ENCODE measurements at places on chromosomes 12 and 14.

DNA sequence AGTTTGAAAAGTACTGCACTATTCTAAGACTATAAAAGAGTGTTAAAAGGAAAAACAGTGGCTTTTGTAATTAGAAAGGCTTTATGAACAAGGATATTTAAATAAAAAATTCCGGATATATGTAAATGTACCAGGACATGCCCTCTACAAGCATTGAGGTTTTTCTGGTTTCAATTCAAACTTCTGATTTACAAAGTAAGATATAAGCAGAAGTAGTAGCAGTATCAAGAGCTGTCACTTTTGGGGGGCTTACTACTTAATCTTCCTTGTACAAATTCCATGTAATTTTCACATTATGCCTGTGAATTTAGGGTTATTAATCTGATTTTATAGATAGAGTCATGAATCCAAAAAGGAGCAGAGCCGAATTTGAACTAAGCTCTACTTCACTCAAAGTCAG, 170.3 kb upstream of the ATP2B1 start:
- no peak for DNase-seq

- DNase-seq, result no peak
Observed at GRCh38 chr12:108146035-108146893, 17.2 kb downstream of the WSCD2 start.

GRCh38 chr14:102215071-102215470, 75.4 kb downstream of the WDR20 start:
- no peak for DNase-seq

GRCh38 chr12:663293-663871, at the start of gene NINJ2:
TSS of gene NINJ2 (minus strand) at chr12:663445. CDS start at chr12:663360, 85 bp downstream.
- DNase-seq, result no peak

All from NCI-H82 (cell line).